AG09319 (cell line): ENCODE measurements at places on chromosomes 3 and 15.

GRCh38 chr3:190339130-190339529, 16.9 kb upstream of the CLDN1 start:
- no peak for DNase-seq

DNA sequence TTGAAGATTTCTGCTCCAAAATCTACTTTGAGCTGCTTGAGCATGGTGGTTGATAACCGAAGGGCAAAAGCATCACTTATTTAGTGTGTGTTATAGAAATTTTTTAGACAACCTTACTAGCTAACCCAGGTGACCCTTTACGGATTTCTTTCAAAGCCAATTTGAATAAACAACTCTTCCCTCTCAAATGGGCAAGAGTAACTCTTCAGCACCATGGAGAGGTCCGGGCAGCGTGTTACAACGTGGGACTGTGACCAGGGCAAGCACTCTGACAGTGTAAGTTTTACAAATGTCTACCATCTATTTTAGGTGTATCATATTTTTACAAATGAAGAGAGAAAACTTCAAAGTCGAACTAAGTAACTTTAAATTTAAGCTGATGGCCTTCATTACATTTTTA, 471.8 kb downstream of the MFSD1 start:
- no peak for DNase-seq

GRCh38 chr3:191138937-191139336, 60.1 kb upstream of the OSTN start:
- DNase-seq: no peak

- DNase-seq: no peak
Measured at GRCh38 chr3:173044998-173045397, 96.0 kb downstream of the SPATA16 start.

GRCh38 chr3:26068890-26069289, 279.0 kb downstream of the OXSM start:
- no peak for DNase-seq

DNA sequence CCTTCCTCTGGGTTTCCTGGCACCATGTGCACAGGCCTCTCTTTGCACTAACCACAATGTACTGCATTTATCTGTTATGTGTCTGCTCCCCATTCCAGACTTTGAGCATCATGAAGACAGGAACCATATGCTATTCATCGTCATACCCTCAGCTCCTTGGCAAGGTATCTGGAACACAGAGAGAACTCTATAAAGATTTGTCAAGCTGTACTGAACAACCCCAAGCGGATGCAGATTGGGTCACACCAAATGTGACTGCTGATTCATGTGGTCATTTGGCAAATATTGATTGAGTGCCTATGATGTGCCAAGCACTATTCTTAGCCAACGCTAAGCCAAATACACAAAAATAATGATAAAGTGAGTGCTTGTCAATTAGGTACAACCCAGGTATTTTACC, 7.5 kb upstream of the MEGF11 start:
- no peak for DNase-seq

GRCh38 chr3:5951026-5951425, 763.5 kb downstream of the EDEM1 start:
- DNase-seq: no peak

GRCh38 chr15:68210821-68211655, 5.9 kb upstream of the CALML4 start:
- DNase-seq: peak; percentile 14

GRCh38 chr15:101537483-101538080, 48.1 kb upstream of the PCSK6 start:
- DNase-seq: no peak
